Activated CD4-positive, CD25-positive, alpha-beta regulatory T cell (primary cell): ENCODE measurements at places on chromosomes 11 and 22.

DNA sequence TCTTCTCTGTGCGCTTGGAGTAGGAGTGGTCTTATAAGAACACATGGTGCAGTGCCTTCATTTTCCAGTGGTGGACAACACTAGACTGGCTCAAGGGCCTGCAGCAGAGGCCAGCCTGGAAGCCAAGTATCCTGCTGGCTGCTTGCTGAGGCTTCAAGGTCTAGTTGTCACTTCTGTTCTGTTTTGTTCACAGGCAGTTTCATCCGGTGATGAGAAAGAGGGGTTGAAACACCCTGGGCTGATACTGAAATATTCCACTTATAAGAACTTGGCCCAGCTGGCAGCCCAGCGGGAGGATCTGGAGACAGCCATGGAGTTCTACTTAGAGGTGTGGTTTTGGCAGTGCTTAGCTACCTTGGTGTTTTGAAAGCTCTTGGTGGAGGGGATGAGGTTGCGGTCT is 29.8 kb downstream of the CABIN1 start:
- DNase-seq, result no peak

DNA sequence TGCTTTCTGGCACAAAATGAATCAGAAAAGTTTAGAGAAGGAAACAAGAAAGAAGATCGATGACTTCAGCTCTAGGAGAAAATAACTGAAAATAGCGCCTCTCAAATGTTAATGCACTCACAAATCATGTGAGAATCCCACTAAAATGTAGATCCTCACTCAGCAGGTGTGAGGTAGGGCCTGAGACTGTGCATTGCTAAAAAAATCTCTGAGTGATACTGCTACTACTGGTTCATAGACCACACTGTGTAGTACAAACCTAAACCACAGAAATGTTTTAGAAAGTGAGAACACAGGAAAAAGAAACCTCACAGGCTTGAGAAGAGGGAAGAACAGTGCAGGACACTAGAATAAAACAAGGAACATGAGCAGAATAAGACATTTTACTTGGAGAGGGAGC is 2.0 kb downstream of the OR8D4 start:
- DNase-seq, result no peak

- no peak for DNase-seq
Observed at GRCh38 chr11:43145653-43146052, 166.1 kb upstream of the API5 start.

GRCh38 chr11:120186774-120187591 is 23.8 kb upstream of the OAF start:
- no peak for DNase-seq

DNA sequence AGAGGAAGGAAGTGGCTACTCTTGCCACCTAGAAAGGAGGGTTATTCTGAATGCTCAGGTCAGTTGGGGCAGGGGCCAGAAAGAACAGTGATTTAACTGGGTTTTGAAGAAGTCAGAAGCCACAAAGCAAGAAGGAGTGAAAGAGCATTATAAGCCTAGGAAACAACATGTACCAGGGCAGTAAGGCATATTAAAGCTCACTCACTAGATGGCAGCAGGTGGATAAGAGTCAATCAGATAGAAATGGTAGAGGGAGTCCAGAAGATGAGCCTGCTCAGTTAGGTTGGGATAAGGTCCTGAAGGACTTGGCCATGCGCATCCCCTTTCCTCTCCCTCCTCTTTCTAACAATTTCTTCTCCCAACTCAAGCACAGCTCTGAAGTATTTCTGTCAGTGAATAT is 22.0 kb upstream of the PATE1 start:
- DNase-seq, result no peak

DNA sequence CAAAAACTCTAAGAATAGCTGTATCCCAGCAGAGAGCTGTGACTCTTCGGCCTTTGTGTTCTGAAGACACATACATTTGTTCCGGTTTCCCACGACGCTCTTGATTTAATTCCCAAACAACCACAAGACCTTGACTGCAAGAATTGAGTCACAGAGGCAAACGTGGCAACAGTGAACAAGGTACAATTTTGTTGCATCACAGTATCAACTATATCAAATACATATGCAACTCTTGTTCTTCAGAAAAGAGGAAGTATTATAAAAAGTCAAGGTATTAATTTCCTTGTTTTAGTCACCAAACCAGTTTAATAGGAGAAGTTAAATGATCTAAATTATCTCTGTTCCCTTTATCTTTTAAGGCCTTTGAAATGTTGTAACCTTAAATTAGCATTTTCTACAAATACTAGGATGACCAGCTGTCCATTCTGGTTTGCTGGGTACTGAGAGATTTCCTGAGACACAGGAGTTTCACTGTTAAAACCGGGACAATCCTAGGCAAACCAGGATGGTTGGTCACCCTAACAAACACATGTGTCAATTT is 11.1 kb downstream of the HPS5 start:
- no peak for DNase-seq

DNA sequence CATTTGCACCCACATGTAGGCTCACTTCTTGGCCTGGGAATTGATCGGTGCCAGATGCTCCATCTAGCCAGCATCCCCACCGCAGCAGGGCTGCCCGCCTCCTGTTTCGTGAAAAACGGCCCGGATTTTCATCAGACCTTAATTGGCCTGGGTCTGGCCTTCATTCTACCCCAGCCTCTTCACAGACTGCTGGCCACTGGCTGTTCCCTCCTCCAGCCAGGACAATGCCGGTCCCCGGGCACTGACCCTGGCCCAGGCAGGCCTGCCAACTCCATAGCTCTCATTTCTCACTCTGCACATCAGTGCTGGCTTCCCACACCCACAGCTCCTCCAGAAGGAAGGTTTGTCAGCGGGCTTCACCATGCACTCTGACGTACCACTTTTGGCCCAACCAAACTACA is 27.9 kb downstream of the TIMP3 start:
- DNase-seq, result no peak

DNA sequence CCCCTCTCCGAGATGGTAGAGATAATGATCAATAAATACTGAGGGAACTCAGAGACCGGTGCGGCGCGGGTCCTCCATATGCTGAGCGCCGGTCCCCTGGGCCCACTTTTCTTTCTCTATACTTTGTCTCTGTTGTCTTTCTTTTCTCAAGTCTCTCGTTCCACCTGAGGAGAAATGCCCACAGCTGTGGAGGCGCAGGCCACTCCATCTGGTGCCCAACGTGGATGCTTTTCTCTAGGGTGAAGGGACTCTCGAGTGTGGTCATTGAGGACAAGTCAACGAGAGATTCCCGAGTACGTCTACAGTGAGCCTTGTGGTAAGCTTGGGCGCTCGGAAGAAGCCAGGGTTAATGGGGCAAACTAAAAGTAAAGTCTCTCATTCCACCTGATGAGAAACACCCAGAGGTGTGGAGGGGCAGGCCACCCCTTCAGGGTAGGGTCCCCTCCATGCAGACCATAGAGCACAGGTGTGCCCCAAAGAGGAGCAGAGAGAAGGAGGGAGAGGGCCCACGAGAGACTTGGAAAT is 43.2 kb downstream of the IGLL1 start:
- no peak for DNase-seq

- no peak for DNase-seq
Observed at GRCh38 chr22:23520863-23521440, 59.1 kb downstream of the IGLL1 start.

DNA sequence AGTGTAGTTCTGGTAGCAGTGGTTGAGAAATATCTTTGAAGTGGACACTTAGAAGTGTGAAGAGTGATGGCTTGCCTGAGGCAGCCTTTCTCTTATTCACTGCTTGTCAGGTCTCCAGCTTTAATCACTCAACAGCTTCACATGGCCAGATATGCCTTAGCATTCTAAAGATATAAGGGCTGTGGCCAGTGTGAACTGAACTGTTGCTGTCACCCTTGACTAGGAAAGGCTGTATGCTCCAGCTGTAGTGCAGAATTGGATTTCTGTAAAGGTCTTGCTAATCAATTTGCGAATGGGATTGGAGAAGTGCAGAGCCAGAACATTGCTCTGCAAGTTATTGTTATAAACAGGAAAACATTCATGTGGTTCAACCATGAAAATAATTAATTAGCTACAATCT is 266.7 kb downstream of the TMEM135 start:
- DNase-seq, result no peak

DNA sequence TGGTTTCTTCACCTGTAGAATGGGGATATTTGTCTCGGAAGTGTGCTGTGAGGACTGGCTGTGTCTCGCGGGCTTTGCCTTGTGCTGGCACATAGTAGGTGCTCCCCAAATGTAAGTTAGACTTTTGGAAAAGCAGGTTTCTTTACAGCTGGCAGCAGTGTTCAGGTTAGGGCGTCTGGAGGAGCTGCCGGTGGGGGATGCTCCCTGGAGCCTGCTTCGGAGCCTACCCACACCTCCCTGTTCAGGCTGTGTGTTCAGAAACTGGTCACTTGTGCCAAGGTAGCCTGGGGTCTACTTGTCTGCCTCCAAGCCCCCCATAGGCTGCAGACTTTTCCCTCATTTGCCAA is 60.0 kb downstream of the OTOG start:
- no peak for DNase-seq

DNA sequence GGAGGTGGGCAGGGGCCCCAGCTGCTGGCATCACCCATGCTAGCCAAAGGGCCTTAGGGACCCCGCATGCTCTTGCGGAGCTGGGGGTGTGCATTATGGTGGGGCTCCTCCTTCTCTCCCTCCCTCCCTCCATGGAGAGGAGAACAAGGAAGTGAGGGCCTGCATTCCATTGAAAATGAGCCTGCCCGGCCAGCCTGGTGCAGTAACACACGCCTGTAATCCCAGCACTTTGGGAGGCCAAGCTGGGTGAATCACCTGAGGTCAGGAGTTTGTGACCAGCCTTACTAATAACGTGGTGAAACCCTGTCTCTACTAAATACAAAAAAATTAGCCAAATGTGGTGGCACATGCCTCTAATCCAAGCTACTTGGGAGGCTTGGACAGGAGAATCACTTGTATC is 22.4 kb downstream of the SNAP29 start:
- DNase-seq, result no peak

DNA sequence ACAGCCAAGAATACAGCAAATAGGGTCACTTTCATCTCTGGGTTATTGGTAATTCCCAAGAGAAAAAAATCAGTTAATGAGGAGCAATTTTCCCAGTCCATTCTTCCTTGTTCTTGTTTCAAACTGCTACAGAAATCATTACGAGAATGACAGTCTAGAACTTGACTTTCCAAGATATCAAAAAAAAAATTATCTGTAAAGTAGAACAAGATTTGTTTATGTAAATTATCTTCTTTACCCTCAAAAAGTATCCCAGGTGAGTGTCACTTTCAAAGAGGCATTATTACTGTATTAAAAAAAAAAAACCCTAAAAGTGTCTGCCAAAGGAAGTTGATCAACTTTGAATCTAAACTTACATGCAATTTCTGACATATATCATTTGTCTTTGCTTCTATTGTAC is at the start of gene OR5W2:
Gene OR5W2, minus strand, starts transcription at position 101 of the 400 bp plus-strand sequence. Its CDS starts 0 bp downstream, at position 101.
- DNase-seq, result no peak

GRCh38 chr11:101083335-101083734 is 46.3 kb downstream of the PGR start:
- DNase-seq, result no peak

DNA sequence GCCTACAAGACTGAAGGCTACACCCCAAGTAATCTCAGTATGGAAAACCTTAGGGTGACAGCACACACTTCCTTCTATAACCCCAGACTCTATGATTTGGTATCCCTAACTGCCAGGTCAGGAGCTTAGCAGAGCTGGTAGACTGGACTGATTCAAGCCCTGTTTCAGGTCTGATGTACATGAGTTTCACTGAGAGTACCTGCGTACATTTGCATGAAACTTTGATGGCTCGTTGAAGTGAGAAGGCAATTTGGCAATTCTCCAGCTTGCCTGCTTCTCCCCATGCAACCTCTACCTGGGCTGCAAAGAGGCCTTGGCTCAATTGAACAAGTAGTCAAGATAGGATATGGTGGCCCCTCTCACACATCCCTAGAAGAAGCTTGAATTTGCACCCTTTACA is 10.2 kb downstream of the FIBIN start:
- DNase-seq, result no peak

- DNase-seq, result no peak
Observed at GRCh38 chr22:41995211-41995610, 3.4 kb upstream of the WBP2NL start.

DNA sequence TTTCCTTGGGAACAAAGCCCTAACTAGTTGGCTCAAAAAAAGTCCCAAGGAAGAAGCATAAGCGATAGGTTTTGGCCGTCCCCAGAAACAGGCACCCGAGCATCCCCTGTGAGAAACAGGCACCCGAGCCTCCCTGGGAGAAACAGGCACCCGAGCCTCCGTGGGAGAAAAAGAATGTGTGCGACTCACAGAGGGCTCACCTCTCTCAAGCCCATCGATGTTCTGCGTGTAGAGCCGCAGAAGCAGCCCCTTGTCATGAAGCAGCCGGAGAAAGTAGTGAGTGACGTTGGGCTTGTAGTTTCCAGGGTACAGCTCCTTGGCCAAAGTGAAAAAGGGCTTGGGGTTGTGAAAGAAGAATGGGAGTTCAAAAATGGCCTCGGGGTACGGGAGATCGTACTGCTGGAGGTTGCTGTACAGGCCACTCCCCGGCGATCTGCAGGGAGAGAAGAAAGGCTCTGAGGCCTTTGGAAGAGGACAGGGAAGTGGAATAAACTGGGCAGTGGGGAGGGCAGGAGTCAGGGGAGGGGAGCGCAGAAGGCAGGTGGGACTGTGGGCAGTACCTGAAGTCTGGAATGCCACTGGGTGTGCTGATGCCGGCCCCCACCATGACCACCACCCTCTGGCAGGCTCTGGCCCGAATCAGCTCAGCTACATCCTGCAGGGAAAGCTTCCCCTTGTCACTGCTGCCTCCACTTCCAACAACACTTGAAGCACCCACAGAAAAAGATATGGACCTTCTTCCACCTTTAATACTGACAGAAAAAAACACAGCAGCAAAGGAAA is 3.2 kb downstream of the SIRT3 start:
- no peak for DNase-seq
